Stimulated activated CD8-positive, alpha-beta memory T cell treated with anti-CD3 and anti-CD28 coated beads, Interleukin-7, amount 100 ng/mL, for 4 hours (primary cell): ENCODE measurements at places on chromosomes 2 and 18.

GRCh38 chr18:51614967-51615571 lies 417.6 kb upstream of the MEX3C start:
- DNase-seq, result no peak

DNA sequence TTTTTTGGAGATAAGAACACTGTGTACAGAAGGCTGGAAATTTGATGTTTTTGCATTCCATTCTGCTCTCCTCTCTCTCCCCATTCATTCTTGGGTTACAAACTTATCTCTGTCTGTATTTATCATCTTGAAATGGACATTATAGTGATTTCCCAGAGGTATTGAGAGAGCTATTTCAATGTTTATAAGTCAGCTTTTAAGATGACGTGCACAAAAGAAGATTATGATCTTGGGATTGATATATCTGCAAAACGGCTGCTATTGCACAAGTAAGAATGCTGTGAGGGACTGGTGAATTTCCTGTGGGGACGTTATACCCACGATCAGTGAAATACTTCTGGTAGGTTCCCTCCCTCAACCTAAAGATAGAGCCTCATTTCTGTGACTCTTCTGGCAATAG lies 61.0 kb upstream of the DTNA start:
- DNase-seq, result no peak

GRCh38 chr2:224875841-224876240 lies 159.7 kb upstream of the CCDC195 start:
- DNase-seq, result no peak

DNA sequence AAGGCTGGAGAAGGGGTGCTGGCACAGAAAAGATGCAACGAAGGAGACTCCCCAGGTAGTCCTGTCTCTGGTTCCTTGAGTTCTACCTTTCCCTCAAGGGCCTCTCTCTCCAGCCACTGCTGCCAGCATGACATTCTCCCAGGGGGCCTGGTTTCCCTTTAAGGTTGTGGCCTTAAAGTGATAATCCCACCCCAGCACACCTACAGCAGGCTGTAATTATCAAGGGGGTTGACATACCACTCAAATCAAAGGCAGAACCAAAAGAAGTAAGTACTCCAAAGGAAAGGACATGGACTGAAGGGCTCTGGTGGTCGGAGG lies 127.4 kb upstream of the MSH6 start:
- no peak for DNase-seq

DNA sequence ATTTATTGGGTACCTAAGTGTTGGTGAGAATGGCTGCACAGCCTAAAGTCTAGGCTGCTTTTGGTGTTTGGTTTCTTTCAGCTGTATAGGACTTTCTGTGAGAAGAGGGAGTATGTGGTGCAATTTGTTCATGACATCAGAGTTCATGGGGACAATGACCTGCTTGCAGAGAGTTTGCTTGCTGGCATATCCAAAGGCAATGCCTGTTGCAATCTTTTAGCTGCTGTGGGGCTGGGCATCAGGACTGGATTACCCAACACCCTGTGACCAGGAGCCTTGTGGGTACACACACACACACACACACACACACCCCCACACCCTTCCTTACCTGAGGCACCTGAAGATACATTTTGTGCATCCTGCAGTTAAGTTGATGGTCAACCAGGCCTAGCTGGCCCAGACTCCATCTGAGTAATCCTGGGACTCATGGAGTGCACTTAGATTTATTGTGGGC lies 68.4 kb downstream of the LIPG start:
- no peak for DNase-seq

- DNase-seq, result no peak
Measured at GRCh38 chr2:121837591-121837990, 82.1 kb downstream of the TSN start.

- no peak for DNase-seq
Measured at GRCh38 chr2:179050755-179051154, 818 bp upstream of the CCDC141 start.

DNA sequence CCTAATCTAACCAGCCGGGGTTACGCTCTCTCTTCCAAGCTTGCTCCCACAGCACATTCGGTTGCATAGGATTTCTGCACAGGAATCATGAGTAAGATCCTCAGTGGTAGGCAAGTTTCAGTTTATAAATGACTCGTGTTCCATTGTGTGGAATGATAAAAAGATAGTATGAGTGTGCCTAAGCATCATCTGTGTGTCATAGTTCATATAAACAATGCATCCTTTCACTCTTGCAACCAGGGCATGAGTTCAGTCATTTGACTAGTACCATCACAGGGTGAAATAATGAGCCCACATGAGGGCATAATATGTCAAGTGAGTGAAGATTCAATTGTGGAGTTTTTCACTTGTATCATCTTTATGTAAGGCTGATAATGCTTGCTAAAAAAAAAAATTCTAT lies 417.1 kb upstream of the CDH2 start:
- DNase-seq, result no peak

DNA sequence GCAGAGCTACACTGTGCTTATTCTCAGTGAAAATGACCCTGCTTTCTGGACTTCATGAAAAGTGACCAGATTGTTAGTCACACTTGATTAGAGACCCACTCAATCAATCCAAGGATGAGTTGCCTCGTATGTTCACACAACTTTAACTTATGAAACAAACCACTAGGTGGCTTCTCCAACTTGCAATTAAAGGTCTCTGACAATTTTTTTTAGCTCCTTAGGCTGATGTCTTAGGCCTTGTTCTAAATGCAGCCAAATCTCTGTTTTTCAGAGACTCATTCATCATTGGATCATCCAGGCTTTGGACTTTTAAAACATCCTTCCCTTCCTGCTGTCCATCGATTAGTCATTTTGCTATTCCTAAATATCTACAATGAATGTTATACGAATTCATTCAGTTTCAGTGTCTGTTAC lies 63.4 kb downstream of the MREG start:
- DNase-seq, result no peak

DNA sequence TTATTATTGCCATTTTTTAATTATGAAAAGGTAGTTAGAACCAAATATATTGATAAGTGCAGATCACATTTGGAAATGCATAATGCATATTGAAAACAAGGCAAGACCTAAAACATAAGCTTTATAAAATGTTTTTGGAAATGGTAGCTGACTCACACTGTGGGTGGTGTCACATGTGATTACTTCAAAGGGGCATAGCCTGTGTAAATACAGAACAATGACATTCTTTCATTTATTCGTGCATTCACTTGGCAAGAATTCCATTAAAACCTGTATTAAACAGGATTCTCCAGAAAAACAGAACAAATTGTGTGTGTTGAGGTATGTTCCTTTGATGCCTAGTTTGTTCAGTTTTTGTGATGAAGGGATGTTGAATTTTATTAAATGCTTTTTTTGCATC lies 427.3 kb upstream of the ST6GAL2 start:
- no peak for DNase-seq
